ENCODE measurements at places on chromosomes 5 and 9.

DNA sequence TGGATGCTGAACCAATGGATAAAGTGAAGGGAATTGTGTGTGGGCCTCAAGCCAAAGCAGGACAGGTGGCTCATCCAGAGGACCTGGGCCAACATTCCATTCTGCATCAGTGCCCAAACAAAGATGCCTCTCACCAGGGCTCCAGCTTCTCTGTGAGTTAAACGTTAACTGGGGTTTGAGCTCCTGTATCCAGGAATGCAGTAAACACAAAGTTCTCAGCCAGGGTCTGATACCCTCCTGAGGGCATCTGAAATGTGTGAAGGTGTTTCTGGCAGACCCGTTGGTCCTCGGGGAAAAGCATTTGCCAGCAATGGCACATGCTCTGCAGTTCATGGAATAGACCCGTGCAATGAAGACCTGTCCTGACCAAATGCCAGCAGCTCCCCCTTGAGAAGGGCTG, 33.9 kb upstream of the AOPEP start:
- DNase-seq, result no peak

GRCh38 chr5:170419643-170420042, 30.5 kb upstream of the KCNMB1 start:
- no peak for DNase-seq

GRCh38 chr5:172943283-172943841, 15.9 kb upstream of the RPL26L1 start:
- peak; percentile 78 for DNase-seq

- DNase-seq, result no peak
These were observed 1.2 kb downstream of the LHFPL2 start for GRCh38 chr5:78647351-78647818.

DNA sequence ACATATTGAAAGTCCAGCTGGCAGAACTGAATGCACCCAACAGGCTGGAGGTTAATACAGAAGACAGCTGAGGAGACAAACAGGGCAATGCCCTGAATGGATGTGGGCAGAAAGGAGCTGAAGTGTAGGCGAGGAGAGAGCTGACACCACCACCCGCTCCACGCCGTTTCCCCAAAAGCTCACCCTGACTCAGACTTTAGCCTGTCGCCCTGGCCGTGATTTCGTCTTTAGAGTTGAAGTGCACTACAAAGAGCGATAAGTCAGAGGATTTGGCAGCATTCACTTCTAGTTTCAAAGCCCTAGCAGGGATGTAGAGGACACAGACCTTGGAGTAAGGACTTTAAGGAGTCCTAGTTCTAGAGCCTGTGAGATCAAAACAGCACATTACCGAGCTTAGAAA, 2.2 kb upstream of the ERAP1 start:
- no peak for DNase-seq

- no peak for DNase-seq
These were observed 196.1 kb downstream of the PAPPA start for GRCh38 chr9:116349684-116350083.

DNA sequence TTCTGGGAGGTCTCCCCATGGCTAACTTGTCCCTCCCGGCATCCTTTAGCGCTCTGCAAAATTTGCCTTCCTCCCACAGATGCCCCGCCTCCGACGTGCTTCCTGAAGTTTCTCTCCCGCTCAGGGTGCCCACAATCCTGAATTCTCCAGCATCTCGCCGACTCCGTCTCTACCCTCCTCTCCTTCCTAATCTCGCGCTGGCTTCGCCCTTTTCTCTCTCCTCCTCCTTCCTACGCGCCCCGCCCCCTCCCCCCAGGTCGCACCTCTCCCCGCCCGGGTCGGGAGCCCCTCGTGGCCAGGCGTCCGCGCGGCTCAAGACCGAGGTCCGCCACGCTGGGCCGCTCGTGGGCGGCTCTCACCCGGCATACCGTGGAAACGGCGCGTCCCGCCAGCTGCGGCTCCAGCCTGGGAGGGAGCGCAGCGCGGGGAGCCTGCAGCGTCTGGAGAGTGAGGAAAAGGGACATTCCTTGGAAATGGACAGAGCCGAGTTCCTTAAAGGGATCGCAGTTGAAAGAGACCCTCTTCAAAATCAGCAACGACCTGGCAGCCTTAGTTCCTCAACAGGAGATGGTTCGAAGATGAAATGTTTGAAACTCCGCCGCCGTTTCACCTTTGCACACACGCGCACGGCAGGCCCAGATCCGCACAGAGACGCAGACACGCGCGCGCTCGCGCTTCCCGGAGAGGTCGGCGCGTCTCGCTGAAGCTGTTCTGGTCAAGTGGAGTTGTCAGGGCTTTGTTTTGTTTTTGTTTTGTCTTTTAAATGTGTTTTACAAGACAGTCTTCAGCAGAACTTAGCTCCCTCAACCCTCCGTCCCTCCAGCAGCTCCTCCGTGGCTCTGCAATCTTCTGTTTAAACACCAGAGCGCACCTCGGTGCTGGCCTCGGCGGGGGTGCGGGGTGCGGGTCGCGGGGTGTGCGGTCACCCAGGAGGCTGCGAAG, 5.0 kb upstream of the IRX2 start:
- no peak for DNase-seq

DNA sequence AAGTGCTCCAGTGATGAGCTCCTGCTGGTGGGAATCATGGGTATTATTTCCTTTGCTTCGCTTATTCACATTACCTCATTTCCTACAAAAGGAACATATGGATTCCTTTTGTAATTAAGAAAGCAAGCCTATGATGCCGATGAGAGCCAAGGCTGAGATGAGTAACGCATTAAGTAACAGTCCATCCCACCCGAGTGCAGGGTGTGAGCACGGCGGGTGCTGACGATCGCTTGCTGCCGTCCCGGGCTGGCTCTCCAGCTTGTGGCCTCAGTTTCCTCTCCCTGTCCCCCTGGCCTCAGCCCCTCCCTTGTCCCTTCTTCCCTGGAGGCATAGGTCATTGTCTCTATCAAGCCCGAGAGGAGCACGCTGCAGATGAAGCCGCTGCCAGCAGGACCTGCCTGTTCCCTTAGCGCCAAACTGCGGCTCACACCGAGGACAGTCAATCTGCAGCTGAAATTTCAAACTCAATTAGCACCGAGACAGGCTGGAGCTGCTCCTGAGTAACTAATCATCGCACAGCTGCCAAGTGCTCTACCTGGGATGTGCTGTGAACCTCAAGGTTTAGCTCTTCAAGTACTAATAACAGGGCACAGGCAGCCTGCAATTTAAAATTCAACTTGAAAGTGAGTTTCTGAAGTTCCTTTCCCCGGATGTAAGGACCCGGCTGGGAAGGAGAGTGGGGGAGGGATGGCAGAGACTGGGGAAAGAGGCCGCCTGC, 115.2 kb upstream of the RAPGEF1 start:
- peak; percentile 10 for DNase-seq

DNA sequence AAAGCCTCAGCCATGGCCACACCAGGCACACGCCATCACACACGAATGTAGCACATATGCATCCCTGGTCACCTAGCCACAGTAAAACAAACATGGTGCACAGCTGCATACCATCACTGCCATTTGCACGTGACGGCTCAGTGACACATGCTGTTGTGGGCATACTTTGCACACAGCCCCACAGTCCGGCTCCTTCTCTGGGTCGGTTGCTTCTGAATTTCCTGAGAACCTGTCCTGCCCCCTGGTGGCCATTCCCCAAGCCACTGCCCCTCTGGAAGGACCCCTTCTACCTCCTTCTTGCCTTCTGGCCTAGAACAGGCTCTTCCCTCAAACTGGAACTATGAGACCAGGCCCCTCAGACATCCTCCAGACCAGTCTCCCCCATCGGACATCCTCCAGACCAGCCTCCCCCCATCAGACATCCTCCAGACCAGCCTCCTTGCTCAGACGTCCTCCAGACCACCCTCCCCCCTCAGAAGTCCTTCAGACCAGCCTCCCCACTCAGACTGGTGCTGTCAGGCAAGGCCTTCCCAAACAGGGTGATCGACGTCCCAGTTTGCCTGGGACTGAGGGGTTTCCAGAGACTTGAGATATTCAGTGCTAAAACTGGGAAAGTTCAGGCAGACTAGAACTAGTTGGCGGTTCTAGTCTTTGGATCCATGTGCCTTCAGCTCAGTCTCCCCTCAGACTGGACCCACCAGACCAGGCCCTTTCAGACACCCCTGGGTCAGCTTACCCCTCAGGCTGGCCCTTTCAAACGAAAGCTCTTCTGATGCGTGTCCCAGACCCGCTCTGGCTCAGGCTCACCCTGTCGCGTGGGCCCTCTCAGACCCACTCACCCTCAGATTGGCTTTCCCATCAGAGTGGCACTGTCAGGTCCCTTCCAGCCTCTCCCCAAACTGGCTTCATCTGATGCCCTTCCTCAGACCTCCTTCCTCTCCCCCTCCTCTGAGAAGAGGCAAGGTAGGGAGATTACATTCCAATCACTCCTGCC, 24.3 kb upstream of the ENHO start:
- no peak for DNase-seq

DNA sequence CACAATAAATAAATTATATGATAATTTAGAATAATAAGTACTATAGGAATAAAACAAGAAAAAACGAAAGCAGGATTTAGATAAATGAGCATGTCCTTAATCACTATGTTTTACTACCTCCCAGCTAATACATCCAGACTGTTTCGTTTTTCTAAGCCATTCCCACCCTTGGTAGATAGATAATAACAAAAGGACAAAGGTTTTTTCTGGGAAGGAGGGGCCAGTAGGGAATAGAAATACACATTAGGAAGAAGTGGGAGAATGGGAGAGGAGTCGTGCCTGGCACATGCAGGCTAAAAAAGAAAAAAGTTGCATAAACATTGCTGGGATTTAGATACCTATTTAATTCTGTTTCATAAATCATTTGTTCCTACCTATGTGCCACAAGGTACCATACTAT, 97.1 kb downstream of the MTX3 start:
- DNase-seq, result no peak

GRCh38 chr9:128384801-128385495, 13.8 kb downstream of the URM1 start:
- DNase-seq, result no peak

DNA sequence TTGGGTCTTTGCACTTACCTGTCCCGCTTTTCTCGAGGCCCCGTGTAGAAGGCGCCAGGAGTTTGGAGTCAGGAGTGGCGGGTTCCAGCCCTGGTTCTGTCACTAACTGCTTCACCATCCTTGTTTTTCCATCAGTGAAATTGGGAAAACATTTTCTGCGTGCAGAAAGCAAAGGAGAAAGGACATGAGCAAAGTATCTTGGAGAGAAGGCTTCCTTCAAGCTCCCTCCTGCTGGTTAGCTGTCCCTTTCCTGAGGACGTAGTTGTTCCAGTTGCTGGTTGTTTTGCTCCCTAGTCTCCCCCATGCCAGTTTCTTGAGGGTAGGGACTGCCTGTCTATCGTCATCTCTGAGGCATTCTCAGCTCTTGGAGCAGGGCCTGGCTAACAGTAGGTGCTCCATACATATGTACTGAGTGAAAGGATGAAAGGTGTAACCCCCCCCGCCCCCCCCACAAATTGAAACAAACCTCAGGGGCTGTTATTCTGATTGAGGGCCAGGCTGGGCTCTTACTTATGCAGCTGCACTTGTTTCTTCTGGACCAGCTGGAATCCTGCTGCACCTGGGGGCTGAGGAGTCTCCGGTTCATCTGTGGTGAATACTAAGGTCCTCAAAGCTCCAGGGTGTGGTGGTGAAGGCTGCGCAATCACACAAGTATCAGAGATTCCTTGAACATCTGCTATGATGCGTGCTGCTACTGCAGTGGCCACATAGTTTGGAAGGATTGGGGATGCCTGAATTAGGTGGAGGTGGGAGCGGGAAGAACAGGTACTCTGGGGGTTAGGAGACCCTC, 1.0 kb downstream of the SMIM3 start:
- no peak for DNase-seq

DNA sequence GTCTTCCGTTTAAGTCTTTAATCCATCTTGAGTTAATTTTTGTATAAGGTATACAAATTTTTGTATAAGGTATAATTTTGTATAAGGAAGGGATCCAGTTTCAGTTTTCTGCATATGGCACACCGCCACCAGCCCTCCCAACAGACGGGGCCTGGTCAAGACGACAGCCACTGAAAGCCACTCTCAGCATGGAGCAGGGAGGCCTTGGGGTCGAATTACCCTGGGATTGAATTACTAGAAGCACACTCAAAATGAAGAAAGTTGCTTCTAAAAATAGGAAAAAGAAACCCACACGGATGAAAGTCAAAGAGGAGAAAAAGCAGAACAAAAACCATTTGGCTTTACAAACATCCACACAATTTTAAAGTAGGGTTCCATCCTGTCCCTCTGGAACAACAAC, 586.2 kb upstream of the ADAMTS16 start:
- no peak for DNase-seq

- no peak for DNase-seq
These were observed 722 bp downstream of the TBC1D9B start for GRCh38 chr5:179906795-179907555.

DNA sequence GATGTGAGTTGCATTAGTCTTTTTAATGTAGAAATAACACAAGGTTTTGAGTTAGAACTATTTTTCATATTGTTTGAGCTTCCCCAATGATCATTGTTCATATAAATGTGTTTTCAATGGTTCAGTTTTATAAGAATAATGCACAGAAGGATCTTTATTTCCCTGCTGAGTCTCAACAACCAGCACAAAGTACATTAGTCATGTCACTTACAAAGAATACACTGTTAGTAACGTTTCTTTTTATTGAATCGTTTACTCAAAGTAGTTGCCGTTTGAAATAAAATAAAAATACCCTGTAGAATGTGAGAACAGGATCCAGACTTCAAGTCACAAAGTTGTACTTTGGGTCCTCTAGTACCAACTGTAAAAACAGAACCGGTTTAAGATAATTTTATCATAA, 41.5 kb downstream of the ERCC8 start:
- DNase-seq, result no peak

DNA sequence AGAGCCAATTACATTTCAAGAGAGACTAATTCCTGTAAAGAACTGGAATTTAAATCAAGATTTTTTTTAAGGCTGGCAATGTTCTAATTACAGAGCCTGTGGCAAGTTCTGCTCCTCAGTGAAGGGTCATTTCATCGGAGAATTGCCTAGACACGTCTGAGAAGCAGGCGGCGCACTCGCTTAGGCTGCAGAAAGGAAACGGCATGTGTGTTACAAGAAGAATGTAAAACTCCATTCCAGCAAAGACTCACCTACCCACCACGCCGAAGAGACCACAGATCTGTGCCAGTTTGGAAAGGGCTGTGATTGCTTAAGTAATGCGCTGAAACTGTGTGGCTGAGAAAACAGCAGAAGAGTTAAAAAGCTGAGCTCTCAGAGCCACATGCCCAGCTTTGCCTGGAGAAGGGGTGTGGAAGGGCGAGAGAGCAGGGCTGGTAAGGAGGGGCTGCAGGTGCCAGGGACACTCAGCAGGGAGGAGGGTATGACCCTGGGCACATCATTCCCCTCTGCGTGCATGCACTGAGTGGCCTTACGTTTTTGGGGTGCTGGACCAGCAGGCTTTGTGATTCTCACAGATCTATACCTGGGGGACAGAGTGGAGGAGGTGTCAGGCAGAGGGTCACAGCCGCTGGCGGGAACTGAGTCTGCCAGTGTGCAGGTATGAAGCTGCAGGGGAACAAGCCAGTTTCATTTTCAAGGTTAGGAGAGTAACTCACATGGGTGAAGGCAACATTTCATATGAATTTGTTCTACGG, 17.8 kb upstream of the SLC25A51 start:
- no peak for DNase-seq

All from AG04449 (cell line).